ENCODE measurements at places on chromosomes 4 and X.

- no peak for DNase-seq
These were observed 49.0 kb upstream of the TRAM1L1 start for GRCh38 chr4:117134386-117134785.

DNA sequence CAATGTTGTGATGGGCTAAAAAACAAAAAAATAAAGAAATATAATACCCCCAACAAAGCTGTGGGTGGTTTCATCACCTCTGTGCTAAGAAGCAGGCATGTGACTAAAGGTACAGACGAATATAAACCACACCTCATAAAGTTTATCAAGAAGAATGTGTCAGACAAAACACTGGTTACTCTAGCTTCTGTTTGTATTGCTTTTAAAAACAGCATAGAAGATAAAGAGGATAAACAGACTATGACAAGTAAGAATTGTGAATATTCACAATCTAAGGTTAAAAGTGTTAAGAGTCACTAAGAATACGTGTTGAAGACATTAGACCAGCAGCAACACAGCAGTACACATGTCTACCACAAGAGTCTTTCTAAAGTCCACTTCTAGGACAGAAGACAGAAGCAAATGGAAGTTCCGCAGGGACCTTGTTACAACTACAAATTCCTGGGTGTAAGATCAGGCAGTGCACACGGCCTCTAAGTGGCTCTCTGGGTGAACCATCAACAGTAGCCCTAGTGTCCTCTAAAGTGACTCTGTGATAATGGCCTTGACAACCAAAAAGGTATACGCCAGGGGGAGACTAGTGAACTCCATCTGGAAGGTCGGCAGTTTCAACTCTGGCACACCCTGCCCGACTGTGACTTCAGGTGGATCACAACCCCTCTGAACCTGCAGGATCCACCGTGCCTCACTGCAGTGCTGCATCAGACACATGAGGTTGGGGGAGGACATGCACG is 8.3 kb upstream of the FGFBP2 start:
- no peak for DNase-seq

DNA sequence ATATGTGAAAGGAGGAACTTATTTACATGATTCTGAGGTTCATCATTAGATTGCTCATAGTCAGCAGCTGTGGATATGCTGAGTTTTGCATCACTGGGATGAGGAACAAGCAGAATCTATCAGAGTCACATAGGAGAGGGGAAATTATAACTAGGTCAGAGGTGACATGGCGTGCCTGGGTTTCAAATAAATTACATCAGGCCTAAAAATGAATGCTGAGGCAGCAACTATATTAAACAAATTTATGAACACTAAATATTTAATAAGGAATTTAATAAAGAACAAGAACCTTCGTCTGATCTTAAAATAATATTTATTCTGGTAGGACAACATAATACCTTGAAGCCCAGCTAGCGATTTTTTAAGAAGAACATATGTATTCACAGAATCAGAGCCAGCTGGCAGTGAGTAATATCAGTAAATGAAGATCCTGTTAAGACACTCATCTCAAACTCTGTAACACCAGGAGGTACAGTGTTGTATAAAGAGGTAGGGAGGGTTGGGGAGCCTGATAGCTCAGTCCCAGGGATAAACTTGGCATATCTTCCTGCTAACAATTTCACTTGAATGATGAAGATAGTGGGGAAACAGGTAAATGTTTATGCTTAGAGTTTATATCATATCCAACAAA is 60.9 kb upstream of the HS3ST1 start:
- DNase-seq: no peak

DNA sequence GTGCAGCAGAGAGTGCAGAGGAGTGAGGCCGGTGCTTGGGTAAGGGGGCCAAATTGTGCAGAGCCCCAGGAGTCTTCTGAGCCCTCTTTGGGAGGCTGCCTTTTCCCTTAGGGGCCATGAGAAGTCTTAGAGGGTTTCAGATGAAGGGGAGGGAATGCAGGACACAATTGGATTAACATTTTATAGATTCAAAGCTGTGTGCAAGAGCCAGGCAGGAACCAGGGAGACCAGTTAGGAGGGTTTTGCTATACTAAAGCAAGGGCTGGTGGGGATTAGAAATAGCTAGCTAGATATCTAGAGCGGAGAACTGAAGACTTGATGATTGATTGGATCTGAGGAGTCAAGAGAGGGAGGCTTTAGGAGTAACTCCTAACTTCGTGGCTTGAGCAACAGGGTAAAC is 49.5 kb upstream of the SETD7 start:
- DNase-seq: no peak

DNA sequence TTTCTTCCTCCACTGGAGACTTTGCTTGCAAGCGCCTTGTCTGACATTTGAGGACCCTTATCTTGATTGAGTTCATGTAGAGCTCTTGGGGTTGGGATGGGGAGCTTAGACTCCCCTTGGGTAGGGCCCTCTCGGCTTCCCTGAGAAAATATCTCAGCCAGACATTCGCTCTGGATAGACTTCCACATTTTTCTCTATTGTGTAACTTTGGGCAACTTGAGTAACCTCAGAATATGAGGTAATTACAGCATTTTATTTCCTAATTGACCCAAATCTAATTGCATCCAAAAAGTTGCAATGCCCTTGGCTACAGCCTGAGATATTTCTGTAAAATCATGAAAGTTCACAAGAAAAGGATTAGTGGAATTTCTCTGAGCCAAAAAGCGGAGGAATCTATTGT is 102.8 kb upstream of the MXRA5 start:
- no peak for DNase-seq

DNA sequence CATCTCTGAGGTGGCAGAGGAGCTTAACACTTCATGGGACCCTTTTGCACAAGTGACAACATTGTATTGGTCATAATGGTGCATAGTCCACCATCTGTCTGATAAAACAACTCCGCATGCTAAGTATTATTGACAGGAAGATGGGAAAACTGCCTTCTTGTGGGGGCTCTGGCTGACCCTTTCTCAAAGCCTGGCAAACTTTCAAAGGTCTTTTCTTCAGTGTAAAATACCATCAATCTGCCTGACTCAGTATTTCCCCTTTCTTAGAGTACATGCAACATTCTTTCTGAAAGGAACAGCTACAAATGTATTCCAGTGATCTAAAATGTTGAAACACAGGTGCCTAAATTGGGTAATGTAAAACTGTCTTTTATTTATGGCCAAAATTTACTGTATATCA is 89.1 kb downstream of the NAA11 start:
- DNase-seq: no peak

DNA sequence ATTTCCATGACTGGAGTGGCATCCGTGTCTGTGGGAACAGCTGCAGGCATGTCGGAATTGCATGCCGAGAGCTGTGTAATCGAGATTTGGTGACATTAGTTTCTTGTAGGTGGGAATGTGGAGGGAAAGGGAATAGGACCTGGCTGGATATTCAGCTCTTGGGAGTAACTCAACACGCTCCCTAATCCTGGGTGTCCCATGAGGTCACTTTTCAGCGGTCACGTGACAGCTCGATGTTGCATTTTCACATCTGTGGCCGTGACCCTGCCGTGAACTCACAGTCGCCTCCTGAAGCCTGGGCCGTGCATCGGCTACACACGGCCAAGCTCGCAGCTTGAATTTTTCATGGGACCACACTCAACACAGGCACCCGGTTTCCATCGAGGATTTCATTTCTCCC is 25.8 kb upstream of the PSAPL1 start:
- no peak for DNase-seq

DNA sequence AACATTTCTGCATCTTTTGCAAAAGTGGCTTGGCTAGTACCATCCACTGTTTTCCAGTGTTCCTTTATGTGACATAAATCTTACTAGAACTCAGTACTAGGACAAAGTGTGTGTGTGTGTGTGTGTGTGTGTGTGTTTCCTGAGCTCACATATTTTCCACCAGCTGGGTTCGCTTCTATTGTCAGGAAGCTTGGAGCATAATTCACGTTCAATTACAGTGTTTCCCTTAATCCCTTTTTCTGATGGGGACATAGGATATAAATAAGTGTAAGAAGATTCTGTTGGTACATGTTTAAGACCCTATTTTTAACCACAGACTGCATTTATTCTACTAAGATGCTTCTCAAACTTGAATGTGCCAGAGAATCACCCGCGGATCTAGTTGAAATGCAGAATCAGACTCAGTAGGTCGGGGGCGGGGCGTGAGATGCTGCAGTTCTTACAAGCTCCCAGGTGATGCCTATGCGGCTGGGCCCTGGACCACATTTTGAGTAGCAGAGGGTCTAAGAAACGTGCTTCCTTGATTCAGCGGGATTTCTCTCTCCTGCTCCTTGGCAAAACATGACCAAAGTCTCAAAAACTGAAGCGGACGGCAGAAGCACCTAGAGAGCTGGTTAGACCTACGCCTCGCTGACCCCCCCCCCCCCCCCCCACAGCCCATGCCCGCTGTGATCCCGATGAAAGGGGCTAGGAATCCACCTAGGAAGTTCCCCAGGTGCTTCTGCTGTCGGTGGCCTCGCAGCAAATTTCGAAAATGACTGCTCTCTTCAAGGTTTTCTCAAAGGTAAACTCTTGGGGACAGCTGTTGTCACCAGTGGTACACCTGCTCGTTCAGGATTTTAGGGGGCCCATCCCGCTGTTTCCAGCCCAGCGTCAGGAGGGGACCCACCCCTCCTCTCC is 797 bp downstream of the CD99L2 start:
- DNase-seq: no peak

DNA sequence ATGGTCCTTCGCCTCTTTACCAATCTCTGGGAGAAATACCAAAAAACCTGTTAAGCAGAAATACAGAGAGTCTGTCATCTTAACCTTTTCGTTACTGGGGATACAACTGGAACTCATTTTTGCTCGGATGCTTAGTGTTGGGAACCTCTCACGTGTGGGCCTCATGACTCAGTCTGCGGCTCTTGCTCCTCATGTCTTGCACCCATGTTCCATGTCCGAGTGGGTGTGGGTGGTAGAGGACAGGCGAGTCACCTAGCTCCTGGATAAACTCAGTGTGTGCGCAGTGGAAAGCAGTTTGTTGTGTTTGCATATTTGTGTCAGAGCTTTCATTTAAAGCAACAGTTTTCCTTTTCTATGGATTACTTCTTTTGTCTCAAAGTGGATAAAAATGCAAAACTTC is 70.6 kb downstream of the TNIP2 start:
- no peak for DNase-seq

- DNase-seq: no peak
These were observed 3.9 kb downstream of the L1CAM start for GRCh38 chrX:153882086-153882498.

DNA sequence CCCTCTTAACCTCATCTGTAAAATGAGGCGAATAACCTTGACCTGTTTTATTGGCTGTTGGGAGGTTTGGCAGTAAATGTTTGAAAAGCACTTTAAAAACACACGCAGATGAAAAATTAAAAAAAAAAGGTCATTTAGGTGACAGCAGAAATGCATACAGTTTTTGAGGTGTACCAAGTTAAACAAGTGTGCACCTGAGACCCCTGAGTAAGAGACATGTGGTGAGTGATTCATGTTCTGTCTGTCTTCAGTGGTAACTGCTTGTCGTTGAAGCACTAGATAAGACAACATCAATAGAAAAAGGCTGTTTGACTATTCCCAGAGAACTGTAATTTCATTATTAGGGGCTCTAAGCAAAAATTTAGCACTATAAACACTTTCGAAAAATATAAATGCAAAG is 608.4 kb upstream of the PITX2 start:
- no peak for DNase-seq

- no peak for DNase-seq
These were observed 11.4 kb upstream of the TIMM8A start for GRCh38 chrX:101359966-101360365.

GRCh38 chr4:793093-793861 is 32.7 kb downstream of the CPLX1 start:
- DNase-seq: no peak

DNA sequence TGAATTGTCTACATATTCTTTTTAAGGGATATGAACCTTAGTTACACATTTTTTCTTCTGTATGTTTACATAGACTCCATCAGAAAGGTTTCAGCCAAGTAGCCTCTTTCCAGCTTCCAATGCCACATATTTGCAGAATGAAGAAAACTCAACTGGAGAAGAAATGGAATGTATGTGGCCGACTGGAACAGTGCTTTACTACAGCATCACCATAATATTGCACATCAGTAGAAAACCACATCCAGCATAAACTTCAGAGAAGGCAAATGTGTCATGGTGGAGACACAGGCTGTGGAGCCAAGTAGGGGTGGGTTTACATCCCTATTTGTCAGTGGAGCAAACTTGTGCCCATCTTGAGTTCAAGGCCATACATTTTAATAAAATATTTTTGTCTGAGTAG is 204.8 kb upstream of the LDB2 start:
- DNase-seq: no peak

DNA sequence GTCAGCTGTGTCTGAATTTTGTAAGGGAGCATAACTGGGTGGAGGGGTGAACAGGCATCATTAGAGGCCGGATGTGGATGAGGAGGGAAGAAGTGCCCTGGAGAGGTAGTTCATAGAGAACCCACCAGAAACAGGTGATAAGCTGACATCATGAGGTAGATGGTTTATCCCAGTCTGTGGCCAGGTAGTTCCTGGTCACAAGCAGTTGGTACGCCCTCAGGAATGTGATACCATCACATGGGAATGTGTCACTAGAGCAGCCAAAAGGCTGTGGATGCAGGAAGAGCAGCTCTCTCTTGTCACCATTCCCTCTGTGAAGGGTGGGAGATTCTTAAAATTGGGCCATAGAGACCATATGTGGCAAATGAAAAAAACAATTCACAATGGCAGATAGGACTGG is 21.9 kb downstream of the MSN start:
- DNase-seq: no peak

GRCh38 chrX:38276089-38276488 is 51.2 kb downstream of the RPGR start:
- no peak for DNase-seq

DNA sequence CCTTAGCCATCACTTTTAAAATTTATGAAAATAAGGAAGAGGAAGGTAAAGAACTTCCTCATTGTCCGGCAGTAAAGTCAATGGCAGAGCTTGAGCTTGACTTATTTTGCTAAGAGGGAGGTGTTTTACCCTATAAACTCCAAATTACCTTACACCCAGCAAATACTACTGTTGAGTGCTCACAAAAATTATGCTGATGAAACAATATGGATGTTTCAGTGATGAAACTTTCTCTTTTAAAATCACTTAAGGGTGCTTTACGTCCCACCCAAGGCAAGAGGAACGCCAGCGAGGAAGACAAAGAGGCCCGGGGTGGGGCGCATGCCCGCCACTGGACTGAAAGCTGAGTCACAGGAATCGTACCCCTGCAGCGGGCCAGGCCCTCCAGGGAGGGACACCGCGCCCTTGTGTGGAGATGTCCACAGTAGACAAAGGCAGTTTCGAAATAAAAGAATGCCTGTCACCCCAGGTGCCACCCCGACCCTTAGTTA is 560 bp upstream of the TMSB4X start:
- DNase-seq: peak; percentile 37

DNA sequence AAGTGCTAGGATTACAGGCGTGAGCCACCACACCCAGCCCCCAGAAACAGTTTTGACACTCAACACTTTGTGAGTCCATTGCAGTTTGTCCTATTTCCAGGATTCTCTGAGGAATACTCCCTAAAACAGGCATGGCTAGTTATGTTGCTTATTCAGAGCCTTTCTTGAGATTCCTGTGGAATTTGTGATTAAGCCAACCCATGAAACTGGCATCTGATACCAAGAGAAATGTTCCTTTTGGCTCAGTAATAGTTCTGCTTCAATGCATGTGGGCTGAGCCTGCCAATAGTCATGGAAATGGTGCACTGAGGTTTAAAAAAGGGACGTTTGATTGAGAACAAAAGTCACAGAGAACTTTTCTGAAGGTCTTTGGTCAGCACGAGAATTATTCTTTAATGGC is 241.7 kb downstream of the PPP1R2C start:
- DNase-seq: no peak

Measured in bone marrow (tissue), 2 donors.